ENCODE measurements at places on chromosomes 1 and 21. TPM values are rescaled to one million over a fixed set of nuclear protein-coding genes. Genes with fewer than 3 reads are reported as not detected.

Gene PPM1J
- 0.75 TPM for total RNA-seq

Gene TFAP2E
- 0.31 TPM for total RNA-seq

Gene ANKRD35
- total RNA-seq: 0.04 TPM

Gene LCE2C
- not detected for total RNA-seq

Gene CDC14A
- total RNA-seq: 1.9 TPM

Gene ASTN1
- total RNA-seq: not detected

Gene LRRC38
- 0.06 TPM for total RNA-seq

Gene FCRL2
- not detected for total RNA-seq

Gene SYNJ1
- total RNA-seq: 2.6 TPM

Gene TOMM20
- total RNA-seq: 105 TPM

Gene PTPN7
- total RNA-seq: not detected

Gene TEDDM1
- total RNA-seq: not detected

Gene ARMH1
- total RNA-seq: 0.38 TPM

Gene S100A3
- 114 TPM for total RNA-seq

Gene SLC16A4
- total RNA-seq: 37.3 TPM

Gene GPR61
- not detected for total RNA-seq

Gene LSM10
- 42.9 TPM for total RNA-seq

Gene FMN2
- 4.2 TPM for total RNA-seq

Gene IFI44L
- total RNA-seq: not detected

Gene KCNE2
- not detected for total RNA-seq

Gene RSPO1
- 0.10 TPM for total RNA-seq

Gene NOS1AP
- 0.57 TPM for total RNA-seq

Gene DISC1
- total RNA-seq: 0.10 TPM

Gene MYOG
- not detected for total RNA-seq

Gene FMOD
- total RNA-seq: not detected

Gene FOXO6
- 0.80 TPM for total RNA-seq

Gene PLEKHA6
- total RNA-seq: 23.4 TPM

Gene LCE6A
- not detected for total RNA-seq

Gene CLCNKB
- not detected for total RNA-seq

Gene S100A2
- 20.2 TPM for total RNA-seq

Gene TNFSF4
- not detected for total RNA-seq

Gene RORC
- 0.05 TPM for total RNA-seq

Gene LYPD8
- not detected for total RNA-seq

Gene AVPR1B
- not detected for total RNA-seq

Gene GJA5
- not detected for total RNA-seq

Gene TRNP1
- total RNA-seq: 266 TPM

Gene IVL
- total RNA-seq: 0.10 TPM

Gene MTARC1
- 9.3 TPM for total RNA-seq

Gene DEPDC1
- 13.5 TPM for total RNA-seq

Gene ADORA1
- total RNA-seq: 0.50 TPM

Gene PODN
- not detected for total RNA-seq

Gene OR6K2
- total RNA-seq: not detected

Gene SPRR1B
- not detected for total RNA-seq

Gene LCE1D
- not detected for total RNA-seq

Gene DCST2
- 0.46 TPM for total RNA-seq

Gene CNTN2
- not detected for total RNA-seq

Gene DDR2
- 0.21 TPM for total RNA-seq

Gene CYP4A22
- total RNA-seq: not detected

Gene EXOSC10
- total RNA-seq: 39.8 TPM

Gene FALEC
- total RNA-seq: not detected

Gene MAN1C1
- 0.30 TPM for total RNA-seq

Gene CHI3L2
- total RNA-seq: 0.72 TPM

Gene GJB3
- 15.0 TPM for total RNA-seq

Gene RPS6KC1
- total RNA-seq: 10.7 TPM

Gene C1orf210
- total RNA-seq: not detected

Gene SELL
- total RNA-seq: 0.24 TPM

All from A549 treated with Mapracorat at 1 μM for 4 hours (cell line).